RKO (cell line): ENCODE measurements at places on chromosomes 2 and 18.

DNA sequence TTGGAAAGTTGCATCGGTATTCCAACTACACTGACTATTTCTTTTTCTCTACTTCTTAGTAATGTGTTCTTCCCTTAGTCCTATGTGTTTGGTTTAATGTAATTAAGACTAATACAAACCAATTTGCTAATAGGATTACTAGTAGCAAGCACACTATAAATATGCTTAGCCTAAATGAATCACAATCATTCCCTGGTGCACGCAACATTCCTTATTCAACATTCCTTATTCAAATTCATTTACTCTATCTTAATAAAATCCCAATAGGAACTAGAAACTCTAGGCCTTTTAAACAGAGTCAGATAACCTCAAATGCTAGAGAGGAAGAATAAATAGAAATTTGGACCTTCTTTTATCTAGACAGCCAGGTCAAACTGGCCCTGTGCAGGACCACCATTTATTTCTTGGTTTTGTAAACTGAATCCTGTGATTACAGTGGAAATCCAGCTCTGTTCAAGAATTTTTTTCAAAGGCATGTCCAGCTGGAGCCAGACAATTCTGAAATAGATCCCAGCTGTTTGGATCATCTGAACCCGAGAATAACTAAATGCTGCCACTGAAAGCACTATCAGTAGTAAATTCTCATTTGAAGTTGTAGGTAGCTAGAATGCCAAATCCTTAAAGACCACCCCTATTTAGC is 103.1 kb downstream of the PPP1R1C start:
- DNase-seq: no peak

- DNase-seq: no peak
These were observed 17.1 kb downstream of the PXDN start for GRCh38 chr2:1727101-1727771.

DNA sequence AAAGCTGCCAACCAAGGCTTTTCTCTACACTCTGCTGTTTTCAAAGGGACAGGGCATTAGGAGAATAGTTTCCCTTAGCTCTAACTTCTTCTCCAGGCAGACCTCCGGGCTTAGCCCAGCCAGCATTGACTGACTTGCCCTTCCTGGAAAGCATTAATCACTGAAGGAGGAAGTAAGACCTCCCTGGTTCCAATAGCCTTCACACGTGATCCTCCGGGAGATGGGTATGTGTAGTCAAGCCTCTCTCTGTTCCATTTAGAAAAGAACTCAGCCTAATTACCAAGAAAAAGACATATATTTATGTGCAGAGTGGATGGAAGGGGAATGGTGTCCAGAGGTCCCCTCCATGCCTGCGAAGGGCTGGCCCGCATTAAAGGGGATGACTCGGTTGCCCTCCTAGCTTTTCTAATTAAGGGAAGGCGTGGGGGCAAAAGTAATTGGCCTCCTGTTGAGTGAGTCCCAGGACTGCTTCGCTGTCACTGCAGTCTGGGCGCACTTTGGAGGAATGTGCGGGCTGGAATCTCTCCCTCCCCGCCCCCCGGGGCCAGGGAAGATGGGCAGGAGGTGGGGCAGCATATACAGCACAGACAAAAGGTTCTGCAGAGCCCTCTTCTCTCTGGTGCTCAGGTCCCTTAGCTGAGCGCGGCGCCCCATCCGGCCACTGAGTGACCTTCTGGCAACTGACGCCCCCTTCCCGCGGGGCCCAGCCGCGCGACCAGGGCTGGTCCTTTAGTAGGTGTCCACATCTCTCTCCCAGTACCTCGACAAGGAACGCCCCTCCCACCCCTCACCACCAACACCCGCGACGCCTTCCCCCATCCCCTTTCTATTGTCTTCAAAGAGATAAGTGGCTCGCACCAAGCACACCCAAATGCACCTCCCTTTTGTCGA is 686.0 kb downstream of the NRXN1 start:
- no peak for DNase-seq

DNA sequence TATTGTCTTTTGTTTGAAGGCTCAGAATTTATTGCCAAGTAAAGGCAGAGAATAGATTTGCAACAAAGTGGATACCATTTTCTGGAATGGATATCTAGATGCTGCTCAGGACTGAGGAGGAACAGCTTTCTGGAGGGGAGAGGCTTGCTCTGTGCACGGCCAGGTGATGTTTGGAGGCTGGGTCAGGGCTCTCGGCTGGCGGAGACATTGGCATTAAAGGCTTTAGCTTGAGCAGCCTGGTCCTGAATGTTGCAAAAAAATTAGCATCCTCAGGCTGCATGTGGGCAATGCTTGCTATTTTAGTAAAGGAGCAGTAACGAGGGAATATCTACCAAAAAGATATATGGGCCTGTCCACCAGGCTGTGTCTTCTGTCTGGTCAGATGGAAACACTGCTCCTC is 20.4 kb downstream of the RNF144A start:
- no peak for DNase-seq

DNA sequence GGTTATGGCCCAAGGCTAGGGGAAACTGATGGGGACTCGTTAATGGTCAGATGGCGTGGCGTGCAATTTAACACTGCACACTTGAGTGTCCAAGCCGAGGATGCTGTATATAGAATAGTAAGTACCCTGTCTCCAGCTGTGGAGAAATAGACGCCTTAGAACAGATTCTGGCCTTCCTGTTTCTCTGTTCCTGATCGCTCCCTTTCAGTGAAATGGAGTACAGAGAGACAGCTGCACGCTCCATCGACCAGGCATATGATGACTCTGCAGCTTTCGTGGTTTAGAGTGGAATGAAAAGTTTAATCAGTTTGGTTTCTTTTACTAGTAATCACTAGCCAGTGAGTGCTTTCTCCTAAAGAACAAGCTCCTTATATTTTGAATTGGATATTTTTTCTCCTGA is 213.4 kb downstream of the NEDD4L start:
- no peak for DNase-seq
